Sciatic nerve (tissue), 2 donors: ENCODE measurements at places on chromosomes 3 and 15. TPM values are rescaled to one million over a fixed set of nuclear protein-coding genes. Genes with fewer than 3 reads are reported as not detected.
A peak's percentile ranks its signal among the peaks of the same experiment; 100 is the strongest.

DNA sequence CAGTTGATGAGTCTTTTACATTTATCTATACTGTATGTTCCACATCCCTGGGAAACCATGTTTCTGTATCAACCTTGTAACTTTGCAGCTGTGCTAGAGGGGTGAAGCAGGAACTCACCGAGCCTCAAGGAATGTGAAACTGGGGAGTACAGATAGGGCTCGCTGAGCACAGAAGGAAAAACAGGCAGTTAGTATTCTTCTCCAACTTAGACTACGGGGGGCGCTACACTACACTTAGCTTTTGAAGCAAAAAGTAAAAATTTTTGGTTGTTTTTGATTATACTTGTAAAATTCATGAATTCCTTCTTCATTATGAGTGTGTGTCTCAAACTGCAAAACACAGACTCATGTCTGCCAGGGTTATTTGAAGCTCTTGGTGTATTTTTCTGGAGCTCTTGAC, 132.7 kb upstream of the RGMA start:
- DNase-seq = no peak

DNA sequence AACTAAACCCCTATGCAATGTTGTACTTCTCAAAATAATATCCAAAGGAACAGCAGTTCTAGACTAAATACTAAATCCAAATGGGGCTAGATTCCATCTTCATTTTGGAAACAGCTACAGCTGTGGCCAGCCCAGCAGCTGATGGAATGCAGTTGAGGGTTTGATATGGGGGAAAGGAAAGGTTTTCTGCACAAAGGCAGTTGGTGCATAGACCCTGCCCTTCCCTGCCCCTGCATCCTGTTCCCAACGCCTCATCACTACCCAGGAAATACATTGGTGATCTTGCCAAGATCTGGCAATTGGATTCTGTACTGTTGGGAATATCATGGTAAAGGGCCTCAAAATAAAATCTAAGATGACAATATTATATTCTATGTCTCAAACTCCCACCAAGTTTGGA, 43.9 kb downstream of the DTWD1 start:
- DNase-seq = no peak

DNA sequence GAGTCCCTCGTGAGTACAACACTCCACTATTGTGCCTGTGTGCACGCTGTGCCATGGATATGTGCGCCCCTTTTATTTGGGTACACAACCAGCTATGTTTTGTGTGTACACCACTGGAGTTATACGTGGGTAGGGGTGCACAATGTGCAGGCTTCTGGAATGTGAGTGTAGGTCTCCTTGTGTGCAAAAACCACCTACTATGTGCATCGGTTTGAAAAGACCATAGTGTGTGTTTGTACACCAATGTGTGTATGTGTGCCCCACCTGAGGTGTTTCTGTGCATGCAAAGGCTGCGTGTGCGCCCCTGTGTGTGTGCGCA, 86.4 kb upstream of the ALDH1L1 start:
- DNase-seq = no peak

GRCh38 chr3:71006810-71007785, 576.4 kb downstream of the FOXP1 start:
- DNase-seq = no peak

DNA sequence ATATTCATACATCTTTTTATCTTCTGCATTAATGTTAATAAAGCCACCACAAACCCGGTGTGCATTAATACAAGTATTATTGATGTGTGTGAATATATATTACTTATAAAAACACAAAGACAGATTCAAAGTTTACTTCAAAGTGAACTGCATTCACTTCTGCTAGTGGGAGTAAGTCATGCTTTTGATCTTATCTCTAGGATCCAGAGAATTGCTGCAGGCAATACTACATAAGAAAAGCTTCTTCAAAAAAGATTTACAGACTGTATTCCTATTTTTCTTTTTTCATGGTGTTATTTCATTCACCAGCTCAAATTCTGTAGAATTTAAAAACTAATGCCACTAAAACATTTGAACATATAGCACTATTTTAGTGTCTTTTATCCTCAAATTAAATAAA, 87.5 kb upstream of the CBLB start:
- DNase-seq = no peak

DNA sequence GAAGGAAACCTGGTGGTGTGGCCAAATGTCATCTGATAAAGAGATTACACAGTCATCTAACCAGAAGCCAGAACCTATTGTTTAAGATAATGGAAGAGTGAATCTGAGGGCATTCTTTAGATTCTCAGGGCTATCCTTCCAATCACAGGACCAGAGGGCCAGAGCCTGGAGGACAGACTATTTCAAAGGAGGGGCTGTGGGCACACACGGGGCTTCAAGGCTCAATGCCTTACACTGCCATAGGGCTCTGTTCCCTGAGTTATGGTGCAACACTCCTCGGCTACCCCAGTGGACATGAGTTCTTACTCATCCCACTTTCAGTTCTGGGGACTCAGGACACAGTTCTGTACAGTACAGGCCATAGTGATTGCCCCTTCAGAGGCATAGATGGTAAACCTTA, 343.9 kb upstream of the ALCAM start:
- no peak for DNase-seq

DNA sequence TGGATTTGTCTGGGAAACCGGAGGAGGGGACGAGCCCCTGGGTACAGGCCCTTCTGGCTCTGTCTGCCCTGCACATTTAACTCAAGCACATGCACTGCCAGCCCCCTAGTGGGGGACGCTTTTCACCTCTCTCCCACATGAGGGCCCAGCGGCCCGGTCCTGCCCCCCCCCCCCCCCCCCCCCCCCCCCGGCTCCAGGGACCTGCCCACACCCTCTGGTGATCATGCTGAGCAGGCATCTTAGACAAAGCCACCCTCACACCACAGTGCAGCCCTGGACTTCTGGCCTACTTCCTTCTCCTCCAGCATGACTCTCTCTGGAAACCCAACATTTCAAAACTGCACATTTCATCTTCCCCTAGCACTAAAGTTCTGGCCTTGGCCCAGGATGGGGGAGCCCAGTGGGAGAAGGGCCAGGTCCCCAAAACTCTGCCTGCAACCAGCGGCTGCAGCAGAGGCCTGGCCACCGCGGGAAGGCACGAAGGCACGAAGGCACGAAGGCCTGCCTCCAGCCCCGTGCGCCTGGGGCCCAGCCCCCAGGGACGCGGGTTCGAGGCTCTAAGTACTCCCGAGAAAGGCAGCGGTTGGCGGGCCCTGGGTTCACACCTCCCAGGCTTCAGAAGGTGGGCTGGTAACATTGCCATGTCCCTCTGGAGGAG, 14.1 kb downstream of the KLF15 start:
- DNase-seq = peak; percentile 58

DNA sequence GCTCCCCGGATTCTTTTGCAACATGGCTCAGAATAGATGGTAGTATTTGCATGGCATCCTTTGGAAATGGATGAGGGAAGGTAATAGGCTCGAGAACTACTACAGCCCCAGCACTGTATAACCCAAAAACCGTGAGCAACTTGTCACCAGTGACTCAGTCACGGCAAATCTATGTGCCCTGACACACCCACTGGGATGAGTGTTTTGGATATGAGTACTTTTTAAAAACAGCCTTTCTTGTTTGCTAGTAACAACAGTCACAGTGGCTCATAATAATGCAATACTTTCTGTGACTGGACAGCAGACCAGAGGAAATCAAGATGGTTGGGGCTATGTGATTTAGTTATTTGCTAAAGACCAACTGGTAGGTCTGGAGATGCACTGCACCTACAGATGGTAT, 299.6 kb downstream of the ULK4 start:
- no peak for DNase-seq

GRCh38 chr3:72137865-72138861, 353.2 kb upstream of the PROK2 start:
- DNase-seq = no peak

DNA sequence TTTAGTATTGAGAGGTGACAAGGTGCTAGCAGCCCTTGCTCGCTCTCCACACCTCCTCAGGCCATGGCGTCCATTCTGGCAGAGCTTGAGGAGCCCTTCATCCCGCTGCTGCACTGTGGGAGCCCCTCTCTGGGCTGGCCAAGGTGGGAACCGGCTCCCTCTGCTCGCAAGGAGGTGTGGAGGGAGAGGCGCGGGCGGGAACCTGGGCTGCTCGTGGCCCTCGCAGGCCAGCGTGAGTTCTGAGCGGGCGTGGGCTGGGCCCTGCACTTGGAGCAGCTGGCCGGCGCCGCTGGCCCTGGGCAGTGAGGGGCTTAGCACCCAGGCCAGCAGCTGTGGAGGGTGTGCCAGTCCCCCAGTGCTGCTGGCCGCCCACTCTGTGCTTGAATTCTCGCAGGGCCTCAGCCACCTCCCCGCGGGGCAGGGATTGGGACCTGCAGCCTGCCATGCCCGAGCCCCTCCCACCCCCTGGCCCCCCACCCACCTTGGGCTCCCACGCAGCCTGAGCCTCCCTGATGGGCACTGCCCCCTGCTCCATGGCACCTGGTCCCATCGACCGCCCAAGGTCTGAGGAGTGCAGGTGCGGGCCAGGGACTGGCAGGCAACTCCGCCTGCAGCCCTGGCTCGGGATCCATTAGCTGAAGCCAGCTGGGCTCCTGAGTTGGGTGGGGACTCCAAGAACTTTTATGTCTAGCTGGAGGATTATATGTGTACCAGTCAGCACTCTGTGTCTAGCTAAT, 785.2 kb downstream of the DIPK2A start:
- DNase-seq = no peak

- DNase-seq = no peak
Measured at GRCh38 chr15:70810916-70811578, 42.9 kb downstream of the LARP6 start.

- DNase-seq = no peak
Measured at GRCh38 chr15:36066757-36067156, 512.7 kb upstream of the CDIN1 start.

GRCh38 chr3:32200992-32201758, 37.3 kb upstream of the CMTM8 start:
- no peak for DNase-seq

DNA sequence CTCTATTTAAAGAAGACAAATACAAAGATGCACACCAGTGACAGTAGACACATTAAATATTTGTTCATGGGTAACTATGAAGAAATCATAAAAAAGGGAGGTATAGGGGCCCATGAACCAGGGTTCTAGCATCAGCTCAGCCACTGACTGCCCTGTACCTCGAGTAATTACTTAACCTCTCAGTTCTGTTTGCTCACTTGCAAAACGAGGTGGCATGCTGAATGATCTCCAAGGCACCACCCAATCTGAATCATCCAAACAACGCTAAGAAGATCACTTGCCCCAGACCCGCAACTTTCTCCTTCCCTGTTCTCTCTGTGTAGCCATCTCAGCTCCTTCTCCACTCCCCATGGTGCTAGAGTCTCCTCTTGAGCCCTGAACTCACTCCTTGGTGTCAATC, 374.7 kb downstream of the VPS13C start:
- no peak for DNase-seq

DNA sequence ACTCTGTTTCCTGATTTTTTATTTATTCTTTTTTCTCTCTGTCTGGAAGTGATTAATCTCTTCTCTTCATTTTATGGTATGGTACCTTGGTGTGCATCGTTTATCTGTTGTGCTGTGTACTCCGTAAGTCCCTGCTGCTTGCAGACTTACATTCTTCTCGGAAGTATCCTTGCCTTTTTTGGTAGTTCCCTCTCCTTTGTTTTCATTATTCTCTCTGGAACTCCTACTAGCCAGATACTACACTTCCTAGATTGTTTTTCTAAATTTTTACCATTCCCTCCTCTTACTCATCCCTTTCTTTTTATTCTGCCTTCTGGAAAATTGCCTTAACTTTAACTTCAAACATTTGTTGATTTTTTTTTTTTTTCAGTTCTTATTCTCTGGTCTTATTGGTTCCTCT, 27.2 kb downstream of the PIK3CA start:
- DNase-seq = no peak

DNA sequence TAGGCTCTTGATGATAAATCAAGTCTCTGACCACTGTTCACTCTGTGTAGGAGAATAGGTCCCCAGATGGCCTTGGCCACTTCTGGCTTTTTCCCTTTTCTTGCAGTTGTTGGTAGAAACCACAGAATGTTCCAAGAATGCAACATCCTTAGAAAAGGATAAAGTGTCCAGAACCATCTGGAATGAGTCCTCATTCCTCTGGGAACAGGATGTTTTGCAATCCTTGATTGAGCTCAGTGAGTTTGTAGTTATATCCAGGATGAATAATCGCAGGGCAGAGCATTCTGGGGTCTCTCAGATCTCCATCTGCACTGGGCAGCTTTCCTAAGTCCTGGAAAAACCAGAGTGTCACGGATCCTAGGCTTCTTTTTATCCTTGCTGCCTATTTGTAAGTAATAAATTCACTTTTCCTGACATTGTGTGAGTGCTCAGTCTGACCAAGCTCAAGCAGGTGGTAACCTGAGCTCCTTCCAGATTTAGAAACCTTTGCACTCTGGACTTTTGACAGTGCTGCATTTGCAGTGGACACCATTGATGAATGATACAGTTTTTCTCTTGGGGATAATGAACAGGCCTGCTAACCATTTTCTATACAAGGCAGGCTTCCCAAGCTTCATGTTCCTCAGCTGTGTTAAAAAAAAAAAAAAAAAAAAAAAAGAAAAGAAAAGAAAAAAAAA, 1028.6 kb downstream of the OTOL1 start:
- no peak for DNase-seq

DNA sequence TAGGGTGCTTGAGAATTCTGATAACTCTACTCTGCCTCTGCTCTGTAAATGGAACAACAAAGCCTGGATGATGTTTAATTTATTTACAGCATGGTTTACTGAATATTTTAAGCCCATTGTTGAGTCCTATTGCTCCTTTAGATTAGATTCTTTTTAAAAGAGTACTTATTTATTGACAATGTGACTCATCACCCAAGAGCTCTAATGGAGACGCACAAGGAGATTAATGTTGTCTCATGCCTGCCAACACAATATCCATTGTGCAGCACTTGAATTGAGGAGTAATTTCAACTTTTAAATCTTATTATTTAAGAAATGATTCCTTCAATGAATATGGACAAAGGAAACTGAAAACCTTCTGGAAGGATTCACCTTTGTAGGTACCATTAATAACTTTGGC, 691.4 kb downstream of the ZBBX start:
- no peak for DNase-seq

- DNase-seq = no peak
Measured at GRCh38 chr3:50396502-50396901, 37.2 kb upstream of the TMEM115 start.

GRCh38 chr15:101579631-101580163, 72.5 kb downstream of the TM2D3 start:
- DNase-seq = no peak

Gene BHLHE40
- 288 TPM for total RNA-seq

Gene GLDN
- total RNA-seq = 94.5 TPM

Gene GP9
- 0.53 TPM for total RNA-seq

Gene STAC
- 4.4 TPM for total RNA-seq

Gene ADAMTS7
- 16.6 TPM for total RNA-seq

Gene SNURF
- 30.3 TPM for total RNA-seq

Gene BNIP2
- 101 TPM for total RNA-seq

Gene ISL2
- total RNA-seq = 0.31 TPM

Gene ATP13A5
- total RNA-seq = not detected

Gene SIAH2
- 19.1 TPM for total RNA-seq

Gene COL6A5
- total RNA-seq = not detected

Gene ARGFX
- not detected for total RNA-seq
